Vagina (tissue), 2 donors: ENCODE measurements at places on chromosomes 11 and 22. TPM values are rescaled to one million over a fixed set of nuclear protein-coding genes. Genes with fewer than 3 reads are reported as not detected.

SLC5A4 gene
- total RNA-seq: 2.2 TPM

TMEM191B gene
- not detected for total RNA-seq

ACR gene
- not detected for total RNA-seq

BACE1-AS gene
- total RNA-seq: 10.6 TPM

GRCh38 chr11:214083-214482, 6.6 kb downstream of the RIC8A start:
- DNase-seq: no peak

DNA sequence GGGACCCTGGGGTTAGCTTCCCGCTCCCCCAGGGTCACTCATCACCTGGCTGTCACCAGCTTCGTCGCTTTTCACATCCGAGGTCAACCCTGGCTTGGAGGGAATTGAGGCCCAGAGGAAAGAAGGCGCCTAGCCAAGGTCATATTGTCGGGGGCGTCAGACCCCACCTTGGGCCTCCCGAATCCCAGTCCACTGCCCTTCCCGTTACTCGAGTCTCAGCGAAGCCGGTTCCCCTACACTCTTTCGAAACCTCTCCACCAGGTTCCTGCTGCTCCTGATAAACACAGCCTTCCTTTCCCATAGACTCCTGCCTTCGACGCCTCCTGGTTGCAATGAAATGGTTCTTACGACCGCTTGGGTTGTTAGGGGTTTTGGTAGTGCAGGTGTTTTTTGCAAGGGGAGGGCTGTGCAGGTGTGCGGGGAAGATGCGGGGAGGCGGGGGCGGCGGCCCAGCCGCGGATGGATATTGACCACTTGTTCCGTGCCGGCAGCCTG, 642 bp downstream of the NAA40 start:
- no peak for DNase-seq

DNA sequence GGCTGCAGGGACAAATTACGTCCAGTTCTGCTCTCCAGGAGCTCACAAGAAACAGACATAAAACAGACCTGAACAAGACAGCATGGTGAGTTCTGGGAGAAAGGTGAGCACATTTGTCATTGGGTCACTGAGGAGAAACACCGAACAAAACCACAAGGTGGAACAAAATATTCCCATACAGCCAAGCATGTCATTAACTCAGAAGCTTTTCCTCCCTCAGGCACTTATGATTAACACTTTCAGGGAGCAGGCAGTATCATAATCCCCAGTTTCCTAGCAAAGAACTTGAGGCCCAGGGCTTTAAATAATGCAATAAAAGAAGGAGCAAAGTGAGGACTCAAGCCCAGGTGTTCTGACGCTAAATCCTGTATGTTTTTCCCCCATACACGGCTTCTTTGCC, 43.0 kb downstream of the P4HA3 start:
- DNase-seq: no peak

DNA sequence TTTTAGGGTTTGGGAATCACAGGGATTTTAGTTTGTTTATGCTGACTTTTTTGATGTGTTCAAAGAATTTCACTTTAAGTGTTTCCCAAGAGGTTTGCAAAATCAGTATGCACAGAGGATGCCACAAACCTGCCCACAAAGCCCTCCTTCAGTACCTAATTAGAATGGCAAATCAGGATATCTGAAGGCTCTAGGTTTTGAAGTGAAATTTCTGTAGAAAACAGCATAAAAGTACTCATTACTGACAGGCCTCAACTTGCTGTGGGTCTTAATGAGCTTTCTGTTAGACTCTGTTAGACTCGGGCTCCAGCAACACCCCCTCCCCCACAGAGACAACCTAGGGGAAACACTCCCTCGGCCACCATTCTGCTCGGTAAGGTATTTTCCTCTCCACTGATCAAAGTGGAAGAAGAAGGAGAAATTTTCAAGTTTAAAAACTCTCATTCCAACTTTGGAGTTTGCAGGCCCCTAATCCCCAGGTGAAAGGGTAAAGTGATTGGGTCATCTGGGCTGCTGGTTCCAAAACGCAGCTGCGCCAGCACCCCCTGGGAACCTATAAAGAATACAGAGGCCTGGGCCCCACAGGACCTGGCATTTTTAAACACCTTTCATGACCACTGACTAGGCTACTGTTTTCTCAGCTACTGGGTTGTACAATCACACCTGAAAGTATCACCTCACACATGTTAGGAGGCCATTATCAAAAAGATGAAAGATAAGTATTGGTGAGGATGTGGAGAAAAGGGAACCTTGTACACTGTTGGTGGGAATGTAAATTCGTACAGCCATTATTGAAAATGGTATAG, 67.5 kb downstream of the PLEKHA7 start:
- DNase-seq: no peak

DNA sequence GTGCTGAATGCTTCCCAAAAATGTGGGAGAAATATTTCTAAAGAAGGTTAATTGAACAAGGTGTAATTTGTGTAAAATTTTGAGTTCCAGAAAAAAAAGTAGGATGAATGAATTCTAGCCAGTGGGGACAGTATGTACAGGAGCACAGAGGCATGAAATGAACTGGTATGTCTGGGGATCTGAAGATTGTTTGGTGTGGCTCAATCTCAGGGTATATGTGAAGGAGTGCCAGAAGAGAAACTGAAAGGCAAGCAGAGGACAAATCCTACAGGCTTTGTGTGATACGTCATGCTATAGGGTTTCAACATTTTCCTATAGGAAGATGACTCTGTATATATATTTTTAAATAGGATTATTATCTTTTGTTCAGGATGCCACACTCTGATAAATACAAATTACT, 126.9 kb downstream of the FAM181B start:
- no peak for DNase-seq

- no peak for DNase-seq
Observed at GRCh38 chr11:76689313-76690260, 19.0 kb upstream of the LRRC32 start.

- no peak for DNase-seq
Observed at GRCh38 chr22:38613588-38613987, 42.6 kb downstream of the FAM227A start.
